Astrocyte of the cerebellum (primary cell): ENCODE measurements at places on chromosomes 1 and 21.
A peak's percentile ranks its signal among the peaks of the same experiment; 100 is the strongest.

DNA sequence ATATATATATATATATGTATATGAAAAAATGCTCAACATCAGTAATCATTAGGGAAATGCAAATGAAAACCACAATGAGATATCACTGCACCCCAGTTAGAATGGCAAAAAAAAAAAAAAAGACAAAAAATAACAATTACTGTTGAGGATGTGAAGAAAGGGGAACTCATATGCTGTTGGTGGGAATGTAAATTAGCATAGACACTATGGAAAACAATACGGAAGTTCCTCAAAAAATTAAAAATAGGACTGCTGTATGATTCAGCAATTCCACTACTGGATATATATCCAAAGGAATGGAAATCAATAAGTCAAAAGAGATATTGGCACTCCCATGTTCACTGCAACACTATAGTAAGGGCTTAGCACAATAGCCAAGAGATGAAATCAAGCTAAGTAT, 41.5 kb upstream of the CTBS start:
- no peak for DNase-seq

GRCh38 chr21:32858628-32859027, 87.1 kb upstream of the PAXBP1 start:
- DNase-seq, result no peak

- no peak for DNase-seq
These were observed 432.9 kb downstream of the PLPP3 start for GRCh38 chr1:56146449-56146848.

DNA sequence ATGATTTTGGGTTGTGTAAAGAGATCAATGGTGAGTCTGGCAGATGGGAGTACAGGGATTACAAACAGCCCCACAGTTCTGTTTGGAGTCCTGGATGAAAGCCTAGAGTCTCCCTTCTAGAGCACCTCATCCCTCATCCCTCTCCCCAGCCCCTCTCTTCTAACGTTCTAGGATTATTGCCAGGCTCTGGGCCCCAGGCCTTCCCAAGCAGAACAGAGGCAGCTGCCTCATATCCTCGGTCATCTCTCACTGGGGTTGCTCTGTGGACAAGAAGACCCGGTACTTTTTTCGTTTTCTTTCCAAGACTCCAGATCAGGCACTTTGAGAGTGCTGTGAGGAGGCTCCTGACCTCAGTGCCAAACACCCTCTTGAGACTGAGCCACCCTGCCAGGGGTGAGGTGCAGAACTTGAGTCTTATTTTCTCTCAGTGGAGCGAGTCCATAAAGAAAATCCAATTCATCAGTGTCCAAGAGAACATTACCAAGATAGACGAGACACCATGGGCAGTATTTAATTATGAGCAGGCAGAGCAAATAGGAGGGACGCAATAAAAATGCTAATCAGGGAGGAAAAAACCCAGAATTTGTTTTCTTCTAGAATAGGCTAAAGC, 17.1 kb upstream of the KCND3 start:
- DNase-seq, result no peak

DNA sequence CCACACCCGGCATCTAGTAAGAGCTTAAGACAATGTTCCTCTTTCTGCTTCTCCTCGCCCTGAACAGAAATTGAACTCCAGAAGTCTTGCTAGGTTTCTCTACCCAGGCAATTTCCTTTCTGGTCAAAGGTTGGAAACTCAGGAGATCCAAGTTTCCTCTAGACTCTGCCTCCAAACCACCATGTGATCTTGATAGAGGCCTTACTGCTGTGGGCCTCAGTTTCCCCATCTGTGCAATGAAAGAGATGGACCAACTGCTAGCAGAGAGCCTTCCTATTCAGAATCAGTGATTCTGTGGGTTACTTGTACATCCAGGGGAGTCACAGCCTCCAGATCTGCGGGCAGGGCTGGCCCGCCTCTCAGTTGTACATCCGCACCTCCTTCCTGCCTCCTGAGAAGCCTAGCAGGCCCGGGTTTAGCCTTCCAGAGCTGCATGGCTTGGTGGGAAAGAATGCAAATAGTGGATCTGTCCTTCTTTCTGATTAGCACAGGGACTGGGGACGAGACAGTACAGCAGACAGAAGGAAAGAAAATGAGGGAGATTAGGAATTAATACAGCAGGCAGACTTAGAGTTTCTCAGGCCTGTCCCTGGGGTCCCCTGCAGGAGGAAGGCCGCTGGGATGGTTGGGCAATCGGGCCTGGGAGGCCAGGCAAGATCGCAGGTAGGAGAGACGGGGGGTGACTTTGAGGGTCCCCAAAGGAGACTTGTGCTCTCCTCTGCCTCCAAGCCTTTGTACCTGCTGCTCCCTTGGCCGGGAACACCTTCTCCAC, 83.9 kb downstream of the PAX7 start:
- no peak for DNase-seq

DNA sequence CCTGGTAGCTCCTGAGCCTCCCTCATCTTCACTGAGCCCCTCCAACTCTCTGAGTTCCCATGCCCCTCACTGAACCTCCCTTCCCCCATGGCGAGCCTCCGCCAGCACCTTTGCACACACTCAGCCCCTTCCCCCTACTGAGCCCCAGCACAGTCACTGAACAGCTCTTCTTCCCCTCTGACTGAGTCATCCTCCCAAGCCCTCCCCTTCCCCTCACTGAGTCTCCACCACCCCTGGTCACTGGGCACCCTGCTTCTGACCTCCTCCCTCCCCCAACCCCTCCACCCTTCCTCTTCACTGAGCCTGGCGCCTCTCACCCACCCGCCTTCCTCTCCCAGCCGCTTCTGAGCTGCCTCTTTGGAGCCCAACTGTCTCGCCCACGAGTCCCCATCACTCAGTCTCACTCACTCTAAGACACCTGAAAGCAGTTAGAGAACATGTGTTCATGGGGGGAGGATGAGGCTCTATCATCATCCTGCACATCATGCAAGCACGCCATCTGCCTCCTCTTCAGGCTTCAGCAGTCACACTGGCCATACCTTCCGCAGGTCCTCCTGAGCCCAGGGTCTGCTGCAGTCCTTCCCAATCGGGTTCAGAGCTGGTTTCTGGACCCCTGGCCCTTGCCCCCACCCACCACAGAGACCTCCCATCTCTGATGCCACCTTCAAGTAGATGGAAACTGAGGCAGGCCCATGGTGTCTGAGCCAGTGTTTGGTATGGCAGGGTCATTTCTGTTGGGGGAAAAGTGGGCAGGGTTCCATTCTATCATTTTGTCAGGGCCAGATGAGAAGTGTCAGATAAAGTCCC, 2.0 kb upstream of the TRNP1 start:
- no peak for DNase-seq

DNA sequence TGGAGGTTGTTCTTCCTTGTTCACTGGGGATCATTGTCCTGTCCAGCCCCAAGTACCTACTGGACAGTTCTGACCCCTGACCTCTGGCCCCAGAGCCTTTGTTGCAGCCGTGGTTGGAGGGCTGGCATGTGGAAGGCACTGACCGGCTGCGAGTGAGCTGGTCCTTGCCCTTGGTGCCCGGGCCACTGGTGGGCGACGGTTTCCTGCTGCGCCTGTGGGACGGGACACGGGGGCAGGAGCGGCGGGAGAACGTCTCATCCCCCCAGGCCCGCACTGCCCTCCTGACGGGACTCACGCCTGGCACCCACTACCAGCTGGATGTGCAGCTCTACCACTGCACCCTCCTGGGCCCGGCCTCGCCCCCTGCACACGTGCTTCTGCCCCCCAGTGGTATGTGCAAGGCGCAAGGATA, 11.4 kb downstream of the TIE1 start:
- no peak for DNase-seq

GRCh38 chr1:205346956-205347574, 9.7 kb downstream of the KLHDC8A start:
- no peak for DNase-seq

DNA sequence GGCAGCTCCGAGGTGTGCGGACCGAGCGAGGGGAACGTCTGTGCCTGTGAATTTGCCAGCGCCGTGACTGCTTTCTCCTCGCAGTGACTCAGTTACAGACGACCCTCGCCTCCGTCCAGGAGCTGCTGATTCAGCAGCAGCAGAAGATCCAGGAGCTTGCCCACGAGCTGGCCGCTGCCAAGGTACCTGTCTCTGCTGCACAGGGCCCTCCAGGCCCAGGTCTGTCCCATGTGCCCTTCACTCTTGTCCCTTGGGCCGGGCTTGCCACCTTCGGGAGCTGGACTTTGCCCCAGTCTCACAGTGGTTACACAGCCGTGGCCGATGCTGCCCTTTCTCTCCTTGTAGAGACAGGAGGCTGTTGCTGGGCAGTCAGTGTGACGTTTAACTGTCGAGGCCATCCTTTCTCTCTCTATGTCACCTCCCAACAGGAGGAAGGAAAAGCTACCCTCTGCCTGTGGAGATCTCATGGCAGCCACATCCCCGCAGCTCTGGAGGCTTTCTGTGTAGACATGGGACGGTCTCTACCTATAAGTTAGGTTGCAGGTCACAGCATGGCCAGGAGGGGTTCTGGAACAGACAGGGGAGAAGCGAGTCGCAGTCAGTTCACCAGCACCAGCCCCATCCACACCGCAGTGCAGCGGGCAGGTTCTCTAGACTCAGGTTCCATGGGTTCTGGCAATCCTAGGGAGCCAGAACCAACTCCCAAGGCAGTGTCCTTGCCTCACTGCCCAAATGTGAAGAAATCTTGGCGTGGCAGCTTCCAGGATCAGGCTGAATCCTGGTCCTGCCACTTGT, 149.7 kb downstream of the PEX14 start:
- no peak for DNase-seq

GRCh38 chr1:10873189-10873588, 76.7 kb upstream of the CASZ1 start:
- DNase-seq, result no peak

DNA sequence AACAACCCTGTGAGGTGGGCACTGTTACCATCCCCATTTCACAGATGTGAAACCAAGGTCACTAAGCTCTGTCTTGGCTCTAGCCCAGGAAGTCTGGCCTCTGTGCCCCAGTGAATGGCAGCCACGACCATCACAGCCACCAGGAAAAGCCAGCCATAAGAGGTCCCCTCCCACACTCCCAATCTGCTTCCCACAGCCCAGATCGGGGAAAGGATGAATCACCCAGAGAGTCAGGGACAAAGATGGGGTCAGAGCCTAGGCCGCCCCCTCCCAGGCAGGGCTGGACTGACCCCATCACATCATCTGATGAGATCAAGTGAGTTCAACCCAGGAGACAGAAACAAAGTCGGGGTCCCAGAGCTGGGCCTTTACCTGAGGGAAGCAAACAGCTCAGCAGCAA, 22.9 kb upstream of the COL16A1 start:
- no peak for DNase-seq

DNA sequence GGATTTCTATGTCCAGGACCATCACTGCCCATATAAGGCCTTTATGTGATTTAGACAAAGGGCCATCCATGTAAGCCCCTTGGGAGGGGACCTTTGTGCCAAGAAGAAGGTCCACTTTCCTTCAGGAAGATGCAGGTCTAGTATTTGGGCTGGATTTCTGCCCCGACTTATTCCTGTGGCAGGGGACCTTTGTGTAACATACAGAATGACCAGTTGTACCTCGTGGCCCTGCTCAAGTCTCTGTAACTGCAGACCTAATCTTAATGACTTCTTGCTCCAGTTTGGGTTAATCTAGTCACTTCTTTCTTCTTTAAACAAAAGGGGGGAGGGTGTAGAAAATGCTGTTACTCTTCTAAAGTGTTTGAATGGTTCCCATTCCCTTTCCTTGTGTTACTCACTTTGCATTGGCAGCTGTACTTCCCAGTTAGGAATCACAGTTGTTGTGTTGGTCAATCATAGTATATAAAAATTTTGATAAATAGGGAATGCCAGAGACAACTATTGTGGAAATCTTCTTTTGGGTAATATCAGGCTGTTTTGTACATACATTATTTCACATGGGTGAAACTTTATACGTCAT, 54.2 kb downstream of the MIGA1 start:
- DNase-seq, result no peak

DNA sequence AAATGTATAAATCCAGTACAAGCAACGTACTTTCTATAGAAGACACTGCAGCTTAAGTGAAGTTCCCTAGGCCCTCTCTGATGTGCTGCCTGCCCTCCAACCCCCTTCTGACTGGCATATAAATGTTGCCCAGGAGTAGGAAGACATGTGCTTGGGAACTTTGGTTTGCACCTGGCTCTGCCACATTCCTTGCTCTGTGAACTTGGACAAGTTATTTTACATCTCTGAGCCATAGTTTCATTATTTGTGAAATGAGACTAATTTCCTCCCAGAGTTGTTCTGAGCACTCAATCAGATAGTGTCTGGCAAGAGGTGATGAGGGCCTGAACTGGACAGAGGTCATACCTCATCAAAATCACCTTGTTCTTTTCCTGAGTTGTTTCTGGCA, 3.5 kb upstream of the PHC2 start:
- DNase-seq, result no peak

GRCh38 chr1:238061967-238062613, 171.4 kb upstream of the ZP4 start:
- DNase-seq, result peak; percentile 57

GRCh38 chr1:71656902-71657301, 576.1 kb upstream of the ZRANB2 start:
- DNase-seq, result no peak

DNA sequence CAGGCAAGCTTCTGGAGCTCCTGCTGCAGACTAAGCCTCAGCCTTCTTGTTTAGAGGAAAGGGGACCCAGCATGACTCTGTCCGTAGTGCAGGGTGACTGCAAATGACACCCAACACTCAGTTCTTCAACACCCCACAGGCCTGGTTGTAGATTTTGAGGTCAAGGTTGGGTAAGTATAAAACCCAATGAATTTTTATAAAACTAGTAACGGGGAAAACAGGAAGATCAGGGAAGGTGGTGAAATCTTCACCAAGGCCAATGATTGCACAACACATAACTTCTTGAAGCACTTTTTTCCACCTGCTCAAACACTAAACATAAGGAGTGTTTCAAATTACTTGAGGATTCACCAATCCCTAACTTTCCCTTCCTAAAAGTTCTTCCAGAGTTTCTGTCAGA, 89.4 kb upstream of the JAK1 start:
- no peak for DNase-seq

DNA sequence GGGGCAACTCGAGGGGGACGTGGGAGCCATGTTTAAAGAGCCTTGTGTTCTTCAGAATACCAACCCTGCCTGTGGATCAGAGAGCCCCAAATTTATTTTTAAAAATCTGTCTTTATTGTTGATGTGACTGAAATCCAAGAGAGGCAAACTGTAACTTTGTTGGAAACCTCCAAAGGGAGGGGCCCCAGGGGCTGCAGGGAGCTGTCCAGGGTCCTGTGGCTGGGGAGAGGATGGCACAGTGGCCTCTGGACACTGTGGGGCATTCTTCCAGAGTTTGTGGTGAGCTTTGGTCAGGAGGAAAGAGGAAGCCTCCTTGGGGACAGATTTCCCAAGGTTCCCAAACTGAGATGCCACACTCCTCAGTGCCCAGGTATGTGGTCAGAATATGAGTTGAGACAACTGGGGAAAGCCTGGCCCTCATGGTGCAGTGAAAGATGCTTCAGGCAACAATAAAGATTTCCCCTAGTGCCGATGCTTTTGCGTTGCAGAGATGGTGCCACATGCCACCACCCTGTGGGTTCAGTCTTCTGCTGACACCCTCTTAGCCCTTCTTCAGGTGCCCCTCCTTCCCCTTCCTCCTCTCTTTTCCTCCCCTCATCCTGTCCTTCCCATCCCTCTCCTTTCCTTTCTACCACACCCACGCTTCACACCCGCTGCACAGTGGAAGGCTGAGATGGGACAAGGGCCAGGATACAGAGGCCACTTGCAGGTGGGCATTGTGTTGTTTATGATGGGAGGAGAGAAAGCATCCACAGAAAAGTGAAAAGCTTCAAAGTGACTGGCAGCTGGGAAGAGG, 122.1 kb downstream of the UCK2 start:
- DNase-seq, result no peak

- no peak for DNase-seq
These were observed 1.8 kb downstream of the SON start for GRCh38 chr21:33544451-33545195.

- DNase-seq, result no peak
These were observed 11.6 kb downstream of the DSTYK start for GRCh38 chr1:205199931-205200299.
